ENCODE measurements at places on chromosomes 4 and X.

DNA sequence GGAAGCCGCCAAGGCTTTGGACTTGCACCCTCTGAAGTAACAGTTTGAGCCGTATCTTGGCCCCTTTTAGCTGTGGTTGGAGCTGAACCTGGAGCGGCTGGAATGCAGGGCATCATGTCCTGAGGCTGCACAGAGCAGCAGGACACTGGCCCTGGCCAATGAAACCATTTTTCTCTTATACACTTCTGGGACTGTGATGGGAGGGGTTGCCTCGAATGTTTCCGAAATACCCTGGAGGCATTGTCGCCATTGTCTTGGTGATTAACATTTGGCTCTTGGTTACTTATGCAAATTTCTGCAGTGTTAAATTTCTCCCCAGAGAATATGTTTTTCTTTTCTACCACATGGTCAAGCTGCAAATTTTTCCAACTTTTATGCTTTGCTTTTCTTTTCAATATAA, 137.2 kb downstream of the MAGEC1 start:
- DNase-seq: no peak

- DNase-seq: no peak
Measured at GRCh38 chr4:81498046-81498445, 26.3 kb upstream of the RASGEF1B start.

- DNase-seq: no peak
Measured at GRCh38 chr4:12409507-12410190, 981.0 kb upstream of the HS3ST1 start.

GRCh38 chr4:181323061-181323460, 920.1 kb upstream of the TENM3 start:
- DNase-seq: no peak

- DNase-seq: no peak
Measured at GRCh38 chr4:118410138-118410537, 57.3 kb upstream of the PRSS12 start.

GRCh38 chr4:90515191-90515590, 388.0 kb downstream of the CCSER1 start:
- no peak for DNase-seq

DNA sequence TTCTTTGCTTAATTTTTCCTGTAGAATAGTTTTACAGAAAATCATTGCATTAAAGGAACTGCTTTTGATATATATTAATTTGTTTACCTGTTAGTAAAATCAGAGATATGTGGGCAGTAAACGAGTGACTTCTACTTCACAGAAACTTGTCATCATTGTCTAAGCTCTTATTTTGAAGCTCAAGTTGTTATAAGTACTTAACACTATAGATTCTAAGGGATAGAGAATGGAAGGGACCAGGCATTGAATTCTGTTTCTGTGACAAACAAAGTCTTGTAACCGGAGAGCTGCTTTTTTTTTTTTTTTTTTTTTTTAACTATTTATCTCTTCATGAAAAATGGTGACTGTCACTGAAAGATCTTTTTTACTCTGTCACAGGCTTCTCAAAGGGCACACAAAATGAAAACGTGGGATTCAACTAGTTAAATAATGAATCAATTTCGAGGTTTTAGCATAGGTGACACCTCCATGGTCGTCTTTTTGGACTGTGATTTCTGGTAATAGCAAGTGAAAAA, 14.4 kb downstream of the STK26 start:
- no peak for DNase-seq

DNA sequence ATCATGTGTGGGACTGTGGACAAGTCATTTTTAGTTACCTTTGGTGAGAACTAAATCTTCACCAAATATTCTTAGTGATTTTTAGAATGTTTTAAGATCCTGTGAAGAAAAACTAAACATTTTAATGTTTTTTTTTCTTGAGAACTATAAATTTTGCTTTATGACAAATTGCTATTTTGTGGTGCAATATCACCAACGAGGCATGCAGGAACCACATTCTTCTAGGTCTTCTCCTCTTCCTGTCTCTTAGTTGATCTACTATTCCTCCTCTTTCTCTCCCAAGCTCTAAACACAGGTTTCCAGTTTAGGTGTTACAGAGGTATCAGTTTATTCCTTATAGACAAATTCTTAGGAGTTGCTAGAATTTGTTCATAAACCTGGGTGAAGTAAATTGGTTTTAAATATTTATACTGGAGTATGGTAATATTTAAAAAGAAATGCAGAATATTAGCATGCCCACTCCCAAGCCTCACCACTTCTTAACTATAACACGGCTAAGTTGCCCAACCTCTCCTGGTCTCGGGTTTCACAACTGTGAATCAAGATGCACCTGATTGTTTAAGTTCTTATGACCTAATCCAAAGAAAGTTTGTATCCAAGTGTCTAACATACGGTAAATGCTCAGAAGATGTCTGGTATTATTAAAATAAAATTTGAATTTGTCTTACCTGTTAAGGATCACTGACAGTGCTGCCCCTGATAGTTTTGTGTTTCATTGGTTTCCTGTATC, 56.5 kb upstream of the CLNK start:
- DNase-seq: no peak

DNA sequence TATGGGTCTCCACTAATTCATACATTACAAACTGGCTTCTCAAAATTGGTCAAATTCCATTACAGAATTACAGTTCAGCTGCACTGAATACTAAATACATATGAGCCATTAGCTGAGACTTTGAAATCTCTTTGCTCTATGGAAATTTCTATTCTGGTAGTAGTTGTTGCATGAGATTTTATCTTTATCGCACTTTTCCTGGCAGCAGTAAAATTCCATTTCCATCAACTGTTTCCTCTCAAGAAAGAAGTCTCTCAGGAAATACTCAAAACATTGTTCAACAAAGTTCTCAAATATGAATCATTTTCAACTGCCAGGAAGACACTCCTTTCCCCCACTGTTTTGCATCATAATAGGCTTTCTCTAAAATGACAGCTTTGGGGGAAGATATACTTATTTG, 51.3 kb downstream of the ATP11C start:
- DNase-seq: no peak

GRCh38 chrX:10282490-10282889, 125.7 kb downstream of the CLCN4 start:
- DNase-seq: no peak

DNA sequence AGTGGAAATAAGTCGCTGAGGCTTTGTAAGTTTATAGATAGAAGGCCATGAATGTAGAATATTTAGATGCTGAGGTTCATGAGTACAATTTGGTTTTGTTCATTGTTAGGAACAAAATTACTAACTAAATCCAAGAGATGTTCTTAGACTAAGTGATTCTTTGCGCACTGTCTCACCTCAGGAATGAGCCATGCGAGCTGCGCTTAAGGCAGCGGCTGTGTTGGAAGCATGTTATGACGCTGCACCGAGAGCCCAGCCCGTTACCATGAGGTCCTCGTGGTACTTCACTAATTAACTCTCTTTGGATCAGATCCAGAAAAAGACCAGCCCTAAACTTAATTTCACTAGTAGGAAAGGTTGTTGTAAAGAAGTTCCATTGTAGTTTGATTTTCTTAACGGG, 166.2 kb downstream of the RAPGEF2 start:
- no peak for DNase-seq

DNA sequence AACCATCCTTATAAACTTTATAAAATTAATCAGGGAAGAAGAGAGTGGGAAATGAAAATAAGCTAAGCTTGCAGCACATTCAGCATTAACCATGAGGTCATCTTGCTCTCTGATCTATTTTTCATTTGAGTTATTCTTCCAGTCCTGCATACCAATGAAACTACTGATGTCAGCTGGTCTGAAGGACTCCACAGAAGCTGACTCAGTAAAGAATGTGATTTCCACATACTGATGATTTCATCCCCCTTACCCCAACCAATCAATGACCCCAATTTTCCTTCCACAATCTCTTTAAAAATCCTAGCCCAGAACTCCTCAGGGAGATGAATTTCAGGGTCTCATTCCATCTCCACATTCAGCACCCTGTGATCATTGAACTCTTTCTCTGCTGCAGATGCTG, 18.8 kb upstream of the DSPP start:
- DNase-seq: no peak

GRCh38 chr4:26071688-26072087, 157.7 kb downstream of the SMIM20 start:
- no peak for DNase-seq

- DNase-seq: no peak
Measured at GRCh38 chr4:161101881-161102280, 1061.9 kb downstream of the FSTL5 start.

DNA sequence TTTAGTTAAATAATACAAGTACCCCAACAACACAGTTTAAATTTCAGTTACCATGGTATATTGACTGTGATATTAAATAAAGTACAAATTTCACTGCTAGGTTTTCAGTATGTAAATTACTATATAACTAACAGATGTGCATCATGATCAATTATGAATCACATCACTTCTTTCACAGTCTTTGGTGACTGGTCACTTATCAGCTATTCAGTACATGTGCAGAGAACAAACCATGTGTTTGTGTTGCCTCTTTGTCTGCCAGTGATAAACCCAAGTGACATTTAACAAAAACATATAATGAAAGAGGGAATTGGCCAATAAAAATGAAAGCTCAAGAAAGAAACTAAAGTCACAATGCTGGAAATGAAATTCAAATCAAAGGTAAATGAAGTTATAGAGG, 249.3 kb downstream of the CHIC1 start:
- DNase-seq: no peak

DNA sequence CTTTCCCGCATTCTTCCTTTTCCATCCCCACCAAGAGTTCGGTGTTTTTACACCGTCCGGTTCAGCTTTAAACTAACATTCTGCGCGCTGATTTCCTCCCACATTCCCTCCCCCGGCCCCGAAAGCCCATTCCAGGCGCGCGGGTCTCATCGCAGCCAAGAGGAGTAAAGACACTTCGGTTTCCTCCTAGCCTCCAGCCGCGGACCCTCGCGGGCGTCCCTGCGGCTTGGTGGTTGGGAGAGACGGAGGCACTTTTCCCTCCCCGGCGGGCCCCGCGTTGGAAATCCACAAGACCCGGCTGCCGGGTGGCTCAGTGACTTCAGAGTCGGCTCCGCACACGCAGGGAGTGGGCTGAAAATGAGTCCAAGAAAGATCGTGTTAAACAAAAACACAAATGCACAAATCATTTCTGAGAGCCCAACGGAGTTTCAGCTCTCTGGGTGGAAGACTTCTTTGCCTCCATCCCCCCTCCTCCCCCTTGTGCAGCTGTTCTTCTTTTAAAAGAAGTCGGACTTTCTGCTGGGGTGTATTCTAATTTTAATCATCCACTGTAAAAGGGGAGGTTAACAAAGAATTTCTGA, 2.0 kb upstream of the ARX start:
- DNase-seq: no peak

All from suprapubic skin (tissue), 4 donors.